Fibroblast of skin of right biceps (primary cell): ENCODE measurements at places on chromosomes 16 and 17.

- DNase-seq, result no peak
Observed at GRCh38 chr16:25542306-25542705, 149.5 kb upstream of the HS3ST4 start.

DNA sequence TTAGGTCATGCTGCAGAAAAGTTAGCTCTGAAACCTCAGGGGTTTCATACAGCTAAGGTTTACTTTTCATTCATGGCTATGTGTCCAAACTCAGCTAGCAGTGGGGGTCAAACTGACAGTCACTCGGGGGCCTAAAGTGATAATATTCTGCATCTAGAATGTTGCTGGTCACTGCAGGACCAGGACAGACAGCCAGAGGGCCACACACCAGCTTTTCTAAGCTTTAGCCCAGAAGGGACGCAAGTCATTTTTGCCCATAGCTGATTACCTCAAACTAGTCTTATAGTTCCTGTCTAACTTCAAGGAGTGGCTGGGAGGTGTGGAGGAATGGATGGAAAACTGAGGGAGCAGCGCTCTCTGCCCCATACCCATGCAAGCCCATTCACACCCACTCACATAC is 163.0 kb upstream of the NLRP1 start:
- no peak for DNase-seq

GRCh38 chr16:85856079-85856478 is 42.9 kb upstream of the IRF8 start:
- no peak for DNase-seq

DNA sequence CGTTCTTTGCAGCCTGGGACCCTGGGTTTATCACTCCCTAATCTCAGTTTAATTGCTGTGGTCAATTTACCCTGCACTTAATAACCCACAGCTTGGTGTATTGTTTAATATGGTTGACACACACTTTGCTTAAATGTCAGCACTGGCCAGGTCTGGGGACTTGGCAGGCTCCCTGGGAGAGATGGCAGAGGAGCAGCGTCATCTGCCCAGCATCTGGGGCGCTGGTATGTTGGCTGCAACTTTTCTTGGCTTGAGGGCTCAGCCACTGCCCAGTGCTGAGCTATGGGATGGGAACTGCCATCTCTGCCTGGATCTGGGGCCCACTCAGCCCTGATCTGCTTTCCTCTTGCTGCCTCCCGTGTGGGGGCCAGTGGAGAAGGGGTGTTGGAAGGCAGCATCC is 115.7 kb upstream of the IRX3 start:
- peak; percentile 35 for DNase-seq

DNA sequence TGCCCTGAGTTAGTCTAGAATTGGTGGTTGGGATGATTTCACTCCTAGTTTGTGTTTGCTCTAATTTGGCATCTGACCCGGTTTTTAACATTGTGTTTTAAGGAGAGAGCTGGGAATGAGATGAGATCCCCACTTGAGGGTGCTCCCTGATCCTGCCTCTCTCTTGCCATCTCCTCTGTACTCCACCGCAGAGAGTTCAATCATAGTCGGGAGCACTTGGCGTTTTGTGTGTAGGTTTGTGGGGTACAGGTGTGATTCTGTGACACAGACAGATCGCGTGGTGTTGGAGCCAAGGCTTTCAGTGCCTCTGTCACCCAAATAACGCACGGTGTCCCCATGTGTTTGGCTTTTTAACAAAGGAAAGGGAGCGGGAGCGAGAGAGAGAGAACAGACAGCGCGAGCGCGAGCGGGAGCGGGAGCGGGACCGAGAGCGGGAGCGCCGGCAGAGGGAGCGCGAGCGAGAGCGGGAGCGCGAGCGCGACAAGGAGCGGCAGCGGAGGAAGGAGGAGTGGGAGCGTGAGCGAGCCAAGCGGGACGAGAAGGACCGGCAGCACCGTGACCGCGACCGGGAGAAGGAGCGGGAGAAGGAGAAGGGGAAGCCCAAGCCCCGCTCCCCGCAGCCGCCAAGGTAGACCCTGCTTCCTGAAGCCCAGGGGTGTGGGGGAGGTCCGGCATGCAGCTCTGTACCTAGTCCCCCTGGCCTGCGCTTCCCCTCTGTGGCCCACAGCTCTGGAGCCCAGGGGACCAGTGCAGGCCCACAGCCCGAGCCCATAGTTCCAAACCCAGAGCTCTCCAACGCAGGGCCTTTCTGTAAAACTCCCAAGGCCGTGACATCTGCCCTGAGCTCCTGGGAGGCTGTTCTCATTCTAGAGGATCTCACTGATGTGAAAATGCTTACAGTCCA is 27.2 kb upstream of the IL17C start:
- DNase-seq, result no peak

- DNase-seq, result peak; percentile 14
Observed at GRCh38 chr16:50573947-50574744, 25.9 kb downstream of the NKD1 start.

GRCh38 chr17:45869676-45870341 is 24.5 kb upstream of the MAPT start:
- no peak for DNase-seq

- DNase-seq, result no peak
Observed at GRCh38 chr16:4318451-4318910, 2.6 kb downstream of the GLIS2 start.

- no peak for DNase-seq
Observed at GRCh38 chr16:74650966-74651567, 15.6 kb downstream of the RFWD3 start.
